Small intestine (tissue), 16 donors: ENCODE measurements at places on chromosomes 3 and 15. TPM values are rescaled to one million over a fixed set of nuclear protein-coding genes. Genes with fewer than 3 reads are reported as not detected.

DNA sequence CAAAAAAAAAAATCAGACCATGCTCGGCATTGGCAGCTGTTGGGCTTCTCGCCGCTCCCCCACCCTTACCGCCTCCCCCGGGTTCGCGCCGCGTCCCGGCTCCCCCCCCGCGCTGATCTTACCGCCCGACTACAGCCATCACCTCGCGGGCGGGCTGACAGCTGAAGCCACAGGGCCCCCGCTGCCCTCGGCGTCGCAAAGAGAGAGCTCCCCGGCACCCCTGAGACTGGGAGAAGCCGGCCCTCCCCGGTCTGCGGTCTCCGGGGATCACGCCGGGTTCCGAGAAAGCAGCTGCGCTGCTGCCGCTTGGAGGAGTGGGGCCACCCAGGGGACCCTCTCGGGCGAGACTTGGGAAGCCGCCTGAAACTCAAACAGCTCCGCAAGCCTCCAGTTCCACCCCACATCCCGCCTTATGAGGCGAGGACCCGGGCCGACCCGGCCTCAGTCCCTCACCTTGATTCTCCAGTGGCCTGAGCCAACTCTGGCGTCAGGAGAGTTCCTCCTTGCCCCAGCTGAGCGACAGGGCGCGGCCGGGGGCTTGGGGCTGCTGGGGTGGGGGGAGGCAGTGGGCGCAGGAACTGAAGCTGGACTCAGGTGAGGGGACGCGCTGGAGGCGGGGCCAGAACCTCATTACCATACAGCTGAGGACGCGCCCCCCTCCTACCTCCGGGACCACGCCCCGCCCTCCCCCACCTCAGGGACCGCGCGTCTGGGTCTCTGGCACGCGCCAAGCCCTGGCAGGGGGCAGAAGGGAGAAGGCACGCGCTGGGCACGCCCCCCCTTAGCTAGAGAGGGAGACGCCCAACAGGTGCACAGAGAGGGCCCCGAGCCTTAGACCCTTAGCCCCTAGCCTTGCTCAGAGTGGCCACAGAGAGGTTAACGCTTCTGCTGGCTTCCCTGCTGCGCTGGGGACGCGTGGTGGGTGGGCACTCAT, 1.0 kb upstream of the DLL4 start:
- no peak for DNase-seq

DNA sequence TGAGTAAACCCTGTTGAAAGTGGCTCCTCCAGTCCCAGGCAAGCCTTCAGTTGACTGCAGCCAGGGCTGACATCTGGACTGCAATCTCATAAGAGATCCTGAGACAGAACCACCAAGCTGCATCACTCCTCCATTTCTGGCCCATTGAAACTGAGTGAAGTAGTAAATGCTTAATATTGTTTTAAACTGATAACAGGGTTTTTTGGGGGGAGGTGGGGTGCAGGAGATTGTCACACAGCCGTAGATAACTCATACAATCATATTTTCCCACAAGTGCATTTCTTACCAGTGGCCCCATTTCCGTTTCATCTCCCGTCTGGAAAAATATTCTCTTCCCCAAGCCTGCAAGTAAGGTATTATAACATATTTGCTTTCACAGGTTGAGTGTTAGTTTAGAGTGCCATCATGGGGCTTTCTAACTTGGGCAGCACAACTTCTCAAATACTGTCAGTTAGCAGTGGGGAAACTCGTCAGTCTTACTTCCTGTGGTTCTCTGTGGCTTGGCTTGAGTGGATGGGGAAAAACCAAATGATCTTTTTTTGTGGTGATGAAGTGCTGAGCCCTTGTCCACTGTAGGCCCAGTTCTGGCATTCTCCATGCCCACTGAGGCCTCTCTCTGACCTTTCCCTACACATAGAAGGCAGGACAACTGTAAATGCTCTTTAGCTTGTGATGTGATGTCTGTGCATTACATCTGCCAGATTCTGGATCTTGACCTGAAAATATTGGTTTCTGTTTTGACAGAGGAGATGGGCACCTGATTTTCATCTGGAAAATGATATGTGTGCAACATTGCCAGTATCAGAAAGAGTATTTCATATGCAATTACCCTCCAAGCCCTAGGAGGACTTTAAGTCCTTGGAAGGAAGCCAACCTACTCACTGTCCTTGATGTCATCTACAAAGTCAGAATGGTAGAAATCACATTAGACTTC, 90.1 kb upstream of the BHLHE40 start:
- DNase-seq = peak; percentile 67

The MPI gene
- polyA plus RNA-seq = 41.1 TPM

The UROC1 gene
- polyA plus RNA-seq = not detected
